ENCODE measurements at places on chromosomes 6 and 20. TPM values are rescaled to one million over a fixed set of nuclear protein-coding genes. Genes with fewer than 3 reads are reported as not detected.
A peak's percentile ranks its signal among the peaks of the same experiment; 100 is the strongest.

- peaks cover 4% of the 10 kb centered on the region for H3K4me1 ChIP-seq
- no peak for DNase-seq
- H3K27ac ChIP-seq: no peak overlapping the region
- H3K36me3 ChIP-seq: no peaks in the 10 kb centered on the region
- H3K4me3 ChIP-seq: no peak overlapping the region
Observed at GRCh38 chr6:12232339-12232738, 57.8 kb upstream of the EDN1 start.

DNA sequence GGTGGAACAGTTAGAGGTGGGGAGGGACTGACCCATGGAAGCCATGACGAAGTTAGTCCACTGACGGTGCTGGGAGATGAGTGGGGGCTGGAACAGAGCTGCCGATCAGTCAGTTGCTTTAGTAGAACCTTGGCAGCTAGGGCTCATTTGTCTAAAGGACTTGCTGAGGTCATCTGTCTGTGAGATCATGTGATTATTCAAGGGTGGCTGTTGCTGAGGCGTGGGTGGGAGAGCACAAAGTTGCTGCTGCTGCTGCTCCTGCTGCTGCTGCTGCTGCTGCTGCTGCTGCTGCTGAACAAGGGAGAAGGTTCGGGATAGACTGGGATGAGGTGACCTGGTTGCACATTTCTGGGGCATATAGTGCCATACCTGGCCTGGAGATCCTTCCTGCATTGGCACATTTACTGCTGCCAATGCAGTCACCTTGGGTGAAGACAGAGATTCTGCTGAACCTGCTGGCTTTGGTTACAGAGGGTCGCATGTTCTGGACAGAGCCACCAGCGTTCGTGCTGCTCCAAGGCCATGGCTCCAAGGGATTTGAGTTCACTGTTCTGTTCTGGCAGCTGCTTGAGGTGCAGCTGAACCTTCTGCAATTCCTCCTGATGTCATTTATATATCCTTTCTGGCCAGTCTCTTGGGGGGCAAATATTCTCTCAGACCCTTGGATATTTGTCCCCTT, 840.5 kb downstream of the HACE1 start:
- H3K36me3 ChIP-seq: no peaks in the 10 kb centered on the region
- no peak for DNase-seq
- no peak overlapping the region for H3K4me3 ChIP-seq
- no peaks in the 10 kb centered on the region for H3K4me1 ChIP-seq
- H3K27ac ChIP-seq: no peak overlapping the region
- H3K27me3 ChIP-seq: no peaks in the 10 kb centered on the region

DNA sequence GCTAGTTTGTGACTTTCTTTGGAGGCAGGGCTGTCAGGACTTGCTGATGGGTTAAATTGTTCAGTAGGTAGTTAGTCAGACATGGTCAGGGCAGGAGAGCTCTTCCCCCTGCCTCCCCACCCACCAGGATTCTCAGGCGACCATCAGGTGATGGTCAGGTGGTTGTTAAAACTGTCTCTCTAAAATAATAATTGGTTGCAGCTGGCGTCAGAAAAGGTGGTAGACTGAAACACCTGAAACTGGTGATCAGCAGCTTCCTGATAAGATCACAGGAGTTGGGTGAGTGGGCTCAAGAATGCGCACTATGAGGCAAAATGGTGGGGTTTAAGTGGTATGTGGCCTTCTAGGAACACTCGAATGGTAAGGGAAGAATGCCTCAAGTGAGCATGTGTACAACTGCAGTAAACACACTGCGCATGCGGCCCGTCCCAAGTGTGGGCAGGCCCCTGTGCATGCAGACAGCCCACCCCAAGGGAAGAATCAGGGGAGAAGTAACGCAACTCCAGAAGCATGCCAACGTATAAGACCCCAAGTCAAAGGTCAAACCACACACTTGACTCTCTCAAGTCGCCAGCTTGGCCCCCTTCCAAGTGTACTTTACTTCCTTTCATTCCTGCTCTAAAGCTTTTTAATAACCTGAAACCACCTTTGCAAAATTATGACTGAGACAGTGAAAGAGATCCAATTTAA, 7.9 kb upstream of the BLCAP start:
- no peak overlapping the region for H3K4me3 ChIP-seq
- H3K27me3 ChIP-seq: no peaks in the 10 kb centered on the region
- H3K36me3 ChIP-seq: no peaks in the 10 kb centered on the region
- no peak for DNase-seq

DNA sequence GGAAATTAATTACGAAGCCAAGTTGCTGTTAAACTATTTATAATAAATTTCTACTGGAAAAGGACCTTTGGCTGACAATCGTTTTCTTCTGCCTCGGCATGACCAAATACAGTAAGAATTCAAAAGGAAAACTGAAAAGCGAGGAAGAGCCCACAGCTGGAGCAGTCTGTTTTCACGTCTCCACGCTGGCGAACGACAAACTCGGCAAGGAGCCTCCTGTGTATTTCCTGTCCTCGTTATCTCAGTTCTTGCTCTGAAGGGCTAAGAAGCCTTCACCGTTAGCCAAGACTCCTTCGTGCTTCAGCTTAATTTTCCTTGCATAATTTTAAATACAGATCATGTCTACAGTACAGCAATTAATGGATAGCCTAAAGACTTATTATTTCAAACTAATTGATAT, 214.3 kb upstream of the PLCB4 start:
- DNase-seq: peak; percentile 47
- peak overlapping the region; percentile 4 for H3K4me3 ChIP-seq
- H3K4me1 ChIP-seq: peaks cover 4% of the 10 kb centered on the region
- H3K27me3 ChIP-seq: no peaks in the 10 kb centered on the region
- H3K27ac ChIP-seq: peak overlapping the region; percentile 69

DNA sequence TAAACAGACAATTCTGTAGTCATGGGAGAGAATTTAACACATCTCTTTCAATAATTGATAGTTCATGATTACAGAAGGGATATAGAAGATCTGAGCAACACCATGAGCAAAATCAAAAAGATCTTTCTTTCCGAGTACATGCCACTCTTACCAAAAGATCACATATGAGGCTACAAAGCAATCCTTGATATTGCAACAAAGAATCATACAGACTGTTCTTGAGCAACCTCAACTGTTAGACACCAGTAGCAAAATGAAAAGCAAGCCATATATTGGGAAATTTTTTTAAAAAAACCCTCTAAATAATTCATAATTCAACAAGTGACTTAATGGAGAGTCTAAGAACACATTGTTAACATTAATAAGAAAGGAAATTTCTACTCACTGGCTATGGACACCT, 3.6 kb upstream of the CD83 start:
- no peaks in the 10 kb centered on the region for H3K27me3 ChIP-seq
- no peak for DNase-seq
- H3K27ac ChIP-seq: no peak overlapping the region
- H3K4me1 ChIP-seq: peaks cover 26% of the 10 kb centered on the region
- H3K36me3 ChIP-seq: no peaks in the 10 kb centered on the region

DNA sequence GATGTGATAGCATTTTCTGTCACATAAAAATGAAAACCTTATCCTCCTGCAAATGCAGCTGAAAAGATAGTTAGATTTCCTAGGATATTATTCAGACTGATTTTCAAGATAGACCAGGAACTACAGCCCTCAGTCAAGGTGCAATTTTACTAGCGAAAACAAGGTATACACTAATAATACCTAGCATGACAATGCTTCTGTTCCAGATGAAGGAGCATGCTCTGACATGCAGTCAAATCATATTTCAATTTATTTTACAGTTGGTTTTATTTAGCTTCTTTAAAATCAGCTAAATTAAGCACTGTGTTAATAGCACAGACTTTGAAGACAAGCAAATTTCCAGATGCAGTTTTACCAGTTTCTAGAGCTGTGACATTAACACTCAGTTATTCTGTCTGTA, 14.2 kb upstream of the TNFAIP3 start:
- no peak overlapping the region for H3K27ac ChIP-seq
- H3K36me3 ChIP-seq: no peaks in the 10 kb centered on the region
- no peak for DNase-seq
- no peak overlapping the region for H3K4me3 ChIP-seq
- H3K4me1 ChIP-seq: no peaks in the 10 kb centered on the region

GRCh38 chr20:50093240-50093639, 19.7 kb downstream of the UBE2V1 start:
- H3K4me3 ChIP-seq: no peak overlapping the region
- H3K27ac ChIP-seq: no peak overlapping the region
- DNase-seq: no peak
- H3K4me1 ChIP-seq: peaks cover 2% of the 10 kb centered on the region

DNA sequence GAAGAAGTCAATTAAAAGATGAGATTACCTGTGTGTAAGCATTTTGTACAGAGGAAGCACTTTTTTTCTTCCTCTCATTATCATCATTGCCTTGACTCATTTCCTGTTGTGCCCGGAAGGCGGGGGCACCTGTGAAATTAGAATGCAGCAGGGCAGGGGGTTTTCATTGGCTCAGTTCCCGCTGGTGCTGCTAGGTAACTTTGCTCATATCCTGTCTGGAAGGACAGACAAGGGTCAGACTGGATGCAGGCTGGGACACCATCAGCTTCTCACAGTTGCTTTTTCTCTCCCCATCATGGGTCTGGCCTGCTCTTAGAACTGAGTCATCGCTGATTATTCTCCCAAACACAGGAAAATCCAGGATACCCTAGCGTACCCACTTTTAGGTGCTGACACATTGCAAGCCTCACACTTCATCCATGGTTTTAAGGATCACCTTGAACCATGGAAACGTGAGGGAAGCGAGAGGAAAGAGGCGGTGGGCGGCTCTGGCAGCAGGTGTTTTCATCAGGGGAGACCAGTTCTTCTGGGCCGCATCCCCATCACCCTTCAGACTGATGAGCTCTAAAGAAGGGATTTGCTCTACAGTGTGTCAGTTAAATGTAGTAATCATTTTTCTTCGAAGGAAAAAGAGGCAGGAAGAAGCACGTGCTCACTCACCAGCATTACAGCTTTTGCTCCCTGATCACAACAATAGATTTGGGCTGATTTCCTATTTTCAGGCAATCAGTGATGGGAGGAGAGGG, 195.7 kb upstream of the SASH1 start:
- no peak overlapping the region for H3K27ac ChIP-seq
- DNase-seq: no peak
- no peaks in the 10 kb centered on the region for H3K36me3 ChIP-seq
- no peak overlapping the region for H3K4me3 ChIP-seq
- no peaks in the 10 kb centered on the region for H3K4me1 ChIP-seq
- no peaks in the 10 kb centered on the region for H3K27me3 ChIP-seq

GRCh38 chr6:113406048-113406695, 451.0 kb upstream of the MARCKS start:
- peaks cover 11% of the 10 kb centered on the region for H3K4me1 ChIP-seq
- H3K27ac ChIP-seq: no peak overlapping the region
- no peaks in the 10 kb centered on the region for H3K36me3 ChIP-seq
- H3K4me3 ChIP-seq: no peak overlapping the region

- H3K4me1 ChIP-seq: no peaks in the 10 kb centered on the region
- no peak overlapping the region for H3K27ac ChIP-seq
- H3K27me3 ChIP-seq: no peaks in the 10 kb centered on the region
- H3K36me3 ChIP-seq: no peaks in the 10 kb centered on the region
- DNase-seq: no peak
Observed at GRCh38 chr6:4413073-4413472, 277.7 kb upstream of the ECI2 start.

DNA sequence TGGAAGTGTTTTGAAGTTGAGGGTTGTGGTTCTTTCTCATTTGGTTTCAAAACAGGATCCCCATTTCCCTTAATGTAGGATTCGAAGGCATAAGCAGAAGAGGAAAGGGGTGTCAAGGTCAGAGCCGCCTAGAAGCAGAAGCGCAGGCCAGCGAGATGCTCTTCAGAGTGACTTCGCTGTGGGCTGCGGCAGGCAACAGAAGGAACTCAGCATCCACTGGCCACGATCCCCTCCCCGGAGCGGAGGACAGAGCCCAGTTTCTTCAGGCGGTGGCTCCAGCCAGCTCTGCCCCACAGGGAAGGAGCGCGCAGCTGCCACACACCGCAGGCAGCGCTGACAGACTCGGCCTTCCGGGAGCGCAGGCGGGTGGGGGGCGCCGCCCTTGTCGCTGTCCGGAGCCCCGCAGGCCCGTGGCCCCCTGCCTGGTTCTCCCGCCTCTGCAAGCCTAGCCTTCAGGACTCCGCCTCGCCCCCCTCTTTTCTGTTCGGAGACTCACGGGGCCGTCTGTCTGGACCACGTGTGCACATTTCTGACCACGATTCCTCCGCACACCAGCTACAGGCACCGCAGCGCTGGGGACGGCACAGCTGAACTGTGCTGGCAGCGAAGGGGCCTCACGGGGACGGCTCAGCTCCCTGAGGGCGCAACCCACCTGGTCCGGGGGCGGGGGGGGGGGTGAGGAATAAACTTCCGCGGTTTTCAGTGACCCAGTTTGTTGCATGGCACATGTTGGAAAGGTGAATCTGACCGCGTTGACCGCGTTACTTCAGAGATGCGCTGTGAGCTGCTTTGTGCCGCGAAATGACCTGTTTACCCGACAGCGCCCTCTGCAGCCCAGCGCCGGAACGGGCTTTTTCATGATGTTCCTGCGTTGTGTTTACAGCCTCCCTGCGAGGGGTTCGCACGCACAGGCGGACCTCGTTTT, 26.1 kb downstream of the TTLL2 start:
- H3K27me3 ChIP-seq: peaks cover 43% of the 10 kb centered on the region
- no peaks in the 10 kb centered on the region for H3K36me3 ChIP-seq
- DNase-seq: peak; percentile 67
- peaks cover 17% of the 10 kb centered on the region for H3K4me1 ChIP-seq
- H3K27ac ChIP-seq: peak overlapping the region; percentile 3

DNA sequence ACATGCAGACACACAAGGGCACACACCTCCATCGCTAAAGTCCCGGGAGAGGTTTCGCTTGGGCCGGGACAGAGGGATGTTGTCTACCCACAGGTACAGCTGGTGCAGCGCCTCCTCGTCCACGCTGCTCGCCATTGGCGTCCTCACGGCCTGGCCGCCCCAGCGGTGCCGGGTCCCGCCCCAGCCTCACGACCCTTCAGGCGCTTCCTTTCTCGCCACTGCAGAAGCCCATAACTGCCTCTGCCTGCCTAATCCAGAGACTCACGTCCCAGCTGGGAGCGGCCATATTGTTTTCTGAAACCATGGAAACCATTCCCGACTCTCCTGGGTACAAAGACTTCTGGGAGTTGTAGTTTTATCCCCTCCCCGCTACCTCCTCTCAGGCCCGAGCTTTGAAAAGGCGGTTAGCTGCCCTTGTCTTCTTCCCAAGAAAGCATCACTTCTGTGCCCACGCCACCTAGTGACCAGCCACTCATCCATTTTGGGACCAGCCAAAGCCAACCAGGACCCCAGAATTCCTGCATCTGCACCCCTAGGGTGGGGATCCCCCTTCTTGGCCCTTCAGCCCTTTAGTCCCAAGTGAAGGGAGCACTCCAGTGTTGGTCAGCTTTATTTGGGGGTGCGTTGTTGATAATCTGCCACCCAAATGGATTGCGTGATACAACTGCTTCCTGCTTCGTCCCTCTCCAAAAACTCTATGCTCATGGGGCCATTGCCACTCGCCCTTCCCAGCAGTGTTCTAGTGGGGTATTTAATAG, at the start of gene SPEF1:
Gene SPEF1, minus strand, starts transcription at position 296 of the 758 bp plus-strand sequence. Its CDS starts 161 bp downstream, at position 135.
- no peaks in the 10 kb centered on the region for H3K36me3 ChIP-seq
- peak within 1 kb of the TSS; percentile 20 for H3K27ac ChIP-seq
- H3K4me1 ChIP-seq: peaks cover 43% of the 10 kb centered on the region
- peak; percentile 55 for DNase-seq
- peak within 1 kb of the TSS; percentile 37 for H3K4me3 ChIP-seq

The NHLRC1 gene
- 2.1 TPM for total RNA-seq

The BMP2 gene
- total RNA-seq: 2.5 TPM

The PAK5 gene
- total RNA-seq: 0.04 TPM

The PARD6B gene
- 4.5 TPM for total RNA-seq

The SDCBP2 gene
- total RNA-seq: 4.3 TPM

The UBR2 gene
- 34.5 TPM for total RNA-seq

Measured in heart right ventricle (tissue), 16 donors.